GM12864 (cell line): ENCODE measurements at places on chromosomes 7 and 10.

DNA sequence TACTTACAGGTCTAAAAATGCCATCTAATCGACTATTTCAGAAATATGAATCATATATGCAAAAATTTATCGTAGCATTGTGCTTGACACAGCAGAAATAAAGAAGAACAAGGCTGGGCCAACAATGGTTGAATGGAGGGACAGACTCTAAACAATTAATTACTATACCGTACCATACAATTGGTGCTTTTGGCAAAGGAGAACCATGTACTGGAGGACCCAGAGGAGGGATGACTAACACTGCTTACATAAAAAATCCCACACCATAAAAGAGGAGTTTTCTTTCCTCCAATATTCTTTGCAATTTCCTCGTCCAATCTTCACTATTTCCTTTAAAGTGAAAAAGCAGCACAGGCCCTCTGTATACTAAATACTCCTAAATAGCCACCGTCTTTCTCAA, 94.1 kb downstream of the SGMS1 start:
- no peak for DNase-seq

- DNase-seq, result no peak
Observed at GRCh38 chr7:17844022-17844421, 96.3 kb downstream of the SNX13 start.

DNA sequence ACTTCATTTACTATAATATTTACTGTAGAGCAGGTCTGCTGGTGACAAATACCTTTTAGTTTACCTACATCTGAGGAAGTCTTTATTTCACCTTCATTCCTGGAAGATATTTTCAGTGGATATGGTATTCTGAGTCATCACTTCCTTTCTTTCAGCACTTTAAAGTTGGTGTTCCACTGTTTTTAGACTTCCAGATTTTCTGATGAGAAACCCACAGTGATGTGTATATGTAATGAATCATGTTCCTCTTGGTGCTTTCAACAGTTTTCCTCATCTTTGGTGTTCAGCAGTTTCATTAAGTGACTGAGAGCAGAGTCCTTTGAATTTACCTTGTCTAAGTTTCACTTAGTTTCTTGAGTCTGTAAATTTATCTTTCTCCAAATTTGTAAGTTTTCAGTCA, 36.4 kb downstream of the COPG2 start:
- no peak for DNase-seq

GRCh38 chr7:41467596-41467995, 235.3 kb downstream of the INHBA start:
- no peak for DNase-seq

- no peak for DNase-seq
Observed at GRCh38 chr7:104793066-104793465, 220.9 kb upstream of the KMT2E start.

DNA sequence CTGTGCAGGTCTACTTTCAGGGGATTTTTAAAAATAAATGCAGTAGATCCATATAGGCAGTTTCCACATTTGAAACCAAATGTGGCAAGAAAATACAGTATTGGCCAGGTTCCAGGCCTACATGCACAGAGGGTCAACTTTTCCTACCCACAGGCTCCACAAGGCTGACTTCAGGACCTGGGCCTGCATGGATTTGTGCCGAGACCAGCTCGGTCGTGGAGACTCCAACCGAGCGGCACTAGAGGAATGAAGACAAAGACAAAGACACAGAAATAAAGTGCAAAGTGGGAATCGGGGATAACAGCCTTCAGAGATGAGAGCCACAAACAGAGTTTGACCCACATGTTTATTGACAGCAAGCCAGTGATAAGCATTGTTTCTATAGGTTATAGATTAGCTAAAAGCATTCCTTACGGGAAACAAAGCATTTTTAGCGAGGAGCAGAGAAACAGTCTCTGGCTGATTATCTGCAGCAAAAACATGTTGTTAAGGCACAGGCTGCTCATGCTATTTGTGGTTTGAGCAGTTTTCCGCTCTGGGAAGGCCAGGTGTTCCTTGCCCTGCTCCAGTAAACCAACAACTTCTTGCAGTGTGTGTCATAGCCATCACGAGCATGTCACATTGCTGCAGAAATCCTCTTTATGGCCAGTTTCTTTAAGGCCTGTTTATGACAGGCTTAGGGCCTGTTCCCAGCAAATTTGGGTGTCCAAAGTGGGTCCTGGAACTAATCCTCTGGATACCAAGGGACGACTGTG, 52.6 kb downstream of the ZNF37A start:
- DNase-seq, result no peak

- DNase-seq, result no peak
Observed at GRCh38 chr7:87648316-87648715, 20.1 kb downstream of the RUNDC3B start.

- no peak for DNase-seq
Observed at GRCh38 chr7:24764972-24765744, 7.9 kb upstream of the GSDME start.

- no peak for DNase-seq
Observed at GRCh38 chr7:110898516-110898915, 192.4 kb upstream of the LRRN3 start.

- DNase-seq, result no peak
Observed at GRCh38 chr10:2893158-2893845, 174.0 kb upstream of the PFKP start.

DNA sequence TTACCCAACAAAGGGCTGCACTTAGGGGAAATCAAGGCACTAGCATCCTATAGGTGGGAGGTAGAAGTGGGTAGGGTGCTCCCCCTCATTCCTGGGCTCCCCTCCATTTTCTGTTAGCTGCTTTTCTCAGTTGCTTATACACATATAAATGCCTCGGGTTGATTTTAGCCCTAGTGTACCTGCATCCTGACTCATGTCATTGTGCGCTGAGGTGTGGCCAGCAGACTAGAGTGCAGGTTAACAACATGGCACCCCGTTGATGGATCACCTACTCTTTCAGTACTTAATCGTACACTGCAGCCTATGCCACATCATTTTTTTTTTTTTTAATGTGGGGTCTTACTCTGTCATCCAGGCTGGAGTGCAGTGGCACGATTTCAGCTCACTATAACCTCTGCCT, 144.0 kb upstream of the ITGB1 start:
- no peak for DNase-seq

DNA sequence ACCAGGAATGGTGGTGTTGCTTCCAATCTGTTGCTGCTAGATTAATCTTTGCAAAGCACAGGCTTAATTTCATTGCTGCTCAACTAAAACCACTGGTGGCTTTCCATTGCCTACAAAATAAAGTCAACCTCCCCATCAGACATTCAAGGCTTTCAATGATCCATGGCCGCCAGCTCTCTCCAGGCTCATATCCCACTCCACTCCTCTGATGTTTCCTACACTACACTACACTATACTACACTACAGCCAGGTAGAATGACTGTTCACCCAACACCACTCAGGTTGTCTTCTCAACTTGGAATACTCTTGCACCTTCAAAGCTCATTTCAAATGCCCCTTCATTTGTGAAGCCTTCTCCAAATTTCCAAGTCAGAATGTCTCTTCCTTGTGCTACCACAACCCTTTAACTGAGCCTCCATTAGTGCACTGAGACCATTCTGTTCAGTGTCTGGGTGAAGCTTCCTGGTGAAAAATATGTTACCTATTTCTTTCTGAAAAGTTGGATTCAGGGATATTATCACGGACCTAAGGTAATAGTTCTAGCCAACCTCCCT, 35.5 kb upstream of the CC2D2B start:
- no peak for DNase-seq

DNA sequence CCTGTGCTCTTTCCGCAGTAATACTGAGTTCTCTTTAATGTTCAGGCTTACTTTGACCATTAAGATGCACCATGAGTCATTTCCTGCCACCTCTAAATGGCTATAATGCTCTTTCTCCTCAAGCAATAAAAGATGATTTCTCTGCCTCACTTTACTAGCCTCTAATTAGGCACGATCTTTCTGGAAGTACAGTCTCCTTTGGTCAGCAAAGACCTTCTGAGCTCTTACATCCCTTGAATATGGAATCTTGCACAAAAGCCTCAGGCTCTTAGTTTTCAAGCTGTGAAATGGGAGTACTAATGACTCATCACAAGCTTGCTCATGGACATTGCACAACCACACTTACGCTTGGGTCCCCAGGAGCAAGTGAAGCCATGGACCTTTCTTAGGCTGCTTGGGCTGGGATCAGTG, 85.9 kb downstream of the FRMD4A start:
- no peak for DNase-seq

DNA sequence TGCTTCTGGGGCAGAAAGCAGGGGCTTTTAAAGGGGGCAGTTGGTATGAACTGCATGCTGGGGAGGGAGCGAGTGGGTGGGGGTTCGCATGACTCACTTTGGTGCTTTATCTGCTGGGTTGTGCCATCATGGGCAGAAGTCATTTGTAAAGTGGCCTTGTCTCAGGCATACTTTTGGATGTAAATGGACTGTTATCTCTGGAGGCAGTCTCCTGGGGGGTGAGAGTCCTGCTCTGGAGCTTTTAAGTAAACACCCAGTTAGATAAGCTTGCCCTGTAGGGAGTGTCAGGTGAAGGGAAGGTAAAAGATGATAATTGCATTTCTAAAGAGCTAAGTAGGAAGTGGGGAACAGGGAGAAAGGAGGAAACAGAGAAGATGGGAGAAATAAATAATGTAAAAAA, 1.6 kb upstream of the GSTO1 start:
- no peak for DNase-seq

GRCh38 chr7:157996359-157997079, 591.1 kb downstream of the PTPRN2 start:
- no peak for DNase-seq

DNA sequence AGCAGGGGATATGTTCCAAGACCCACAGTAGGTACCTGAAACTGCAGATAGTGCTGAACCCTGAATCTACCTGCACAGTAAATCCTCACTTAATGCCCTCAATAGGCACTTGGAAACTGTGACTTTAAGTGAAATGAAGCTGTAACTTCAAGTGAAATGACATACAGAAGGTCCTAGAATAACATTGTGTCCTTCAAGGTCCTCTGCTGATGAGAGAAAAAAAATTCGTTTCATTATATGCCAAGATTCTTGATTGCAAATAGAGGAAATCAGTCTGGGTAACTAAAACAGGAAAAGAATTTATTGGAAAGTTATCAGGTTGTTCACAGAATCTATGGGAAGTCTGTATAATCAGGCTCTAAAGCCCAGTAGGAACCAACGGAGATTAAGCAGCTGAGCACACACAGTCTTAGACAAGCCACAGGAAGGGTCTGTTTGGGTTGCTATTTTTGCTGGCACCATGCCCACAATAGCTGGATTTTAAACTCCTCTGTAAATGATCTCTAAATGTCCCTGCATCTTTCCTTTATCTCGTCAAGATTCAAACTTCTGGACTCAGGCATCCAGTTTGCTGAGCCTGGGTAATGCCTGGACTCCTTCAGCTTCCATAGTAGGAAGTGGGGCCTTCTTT, 57.5 kb downstream of the EXOC4 start:
- no peak for DNase-seq

DNA sequence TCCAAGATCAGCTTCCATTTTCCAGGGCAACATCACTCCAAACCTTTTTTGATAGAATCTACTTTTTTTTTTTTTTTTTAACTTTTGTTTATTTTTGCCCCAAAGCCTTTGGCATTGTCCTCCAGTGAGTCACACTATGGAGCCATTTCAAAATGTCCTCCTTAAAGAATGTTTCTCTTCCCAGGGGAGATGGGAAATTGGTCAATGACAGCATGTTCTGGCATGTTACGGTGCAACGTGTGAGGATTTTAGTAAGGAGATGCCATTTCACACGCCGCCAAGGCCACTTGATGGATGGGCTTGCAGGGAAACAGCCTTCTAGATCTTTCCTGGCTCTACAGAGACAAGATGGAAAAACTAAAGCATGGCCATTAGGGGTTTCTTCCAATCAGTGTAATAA, 30.7 kb upstream of the TRIL start:
- DNase-seq, result no peak

DNA sequence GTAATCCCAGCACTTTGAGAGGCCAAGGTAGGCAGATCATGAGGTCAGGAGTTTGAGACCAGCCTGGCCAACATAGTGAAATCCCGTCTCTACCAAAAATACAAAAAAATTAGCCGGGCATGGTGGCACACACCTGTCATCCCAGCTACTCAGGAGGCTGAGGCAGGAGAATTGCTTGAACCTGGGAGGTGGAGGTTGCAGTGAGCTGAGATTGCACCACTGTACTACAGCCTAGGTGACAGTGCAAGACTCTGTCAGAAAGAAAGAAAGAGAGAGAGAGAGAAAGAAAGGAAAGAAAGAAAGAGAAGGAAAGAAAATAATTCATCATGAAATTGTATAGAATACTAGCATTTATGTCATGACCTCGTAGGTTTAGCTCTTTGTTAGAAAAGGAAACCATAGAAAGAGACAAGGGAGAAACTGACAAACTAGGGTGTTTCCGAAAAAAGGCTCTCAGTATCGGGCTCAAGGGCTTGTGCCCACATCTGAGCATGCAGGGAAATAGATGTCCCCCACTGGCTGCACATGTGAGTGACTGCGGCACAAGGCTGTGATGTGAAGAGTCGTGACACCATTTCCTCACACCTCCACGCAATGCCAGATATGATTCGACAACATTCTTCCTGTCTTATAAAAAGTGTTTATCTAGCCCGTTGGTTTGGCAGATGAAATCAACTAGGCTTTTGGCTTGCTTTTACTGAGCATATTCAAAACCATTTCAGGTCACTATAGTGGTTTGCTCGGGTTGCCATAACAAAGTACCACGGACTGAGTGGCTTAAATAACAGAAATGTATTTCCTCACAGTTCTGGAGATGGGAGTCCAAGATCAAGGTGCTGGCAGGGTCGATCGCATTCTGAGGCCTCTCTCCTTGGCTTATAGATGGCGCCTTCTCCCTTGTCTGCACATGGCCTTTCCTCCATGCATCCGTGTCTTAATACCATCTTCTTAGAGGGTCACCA, 2.0 kb downstream of the SRGN start:
- peak; percentile 78 for DNase-seq

DNA sequence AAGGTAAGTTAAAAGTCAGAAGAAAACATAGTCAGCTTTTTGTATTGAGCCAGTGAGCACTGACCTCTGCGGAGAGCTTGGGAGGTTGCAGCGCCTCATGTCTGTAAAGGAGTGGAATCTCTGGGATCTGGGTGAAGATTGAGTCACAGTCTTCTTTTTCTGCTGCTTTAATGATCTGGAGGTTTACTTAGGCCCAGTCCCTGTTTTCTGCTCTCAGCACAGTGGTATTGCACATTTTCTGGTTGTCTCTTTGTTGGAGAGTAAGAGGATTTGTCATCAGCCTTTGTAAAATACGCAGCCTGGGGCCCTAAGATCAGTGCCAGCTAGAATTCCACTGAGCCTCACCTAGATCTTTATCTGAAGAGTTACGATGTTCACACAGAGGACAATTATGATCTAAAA, 58.3 kb upstream of the GJD4 start:
- DNase-seq, result no peak

- no peak for DNase-seq
Observed at GRCh38 chr10:1141701-1142100, 85.5 kb downstream of the WDR37 start.

GRCh38 chr10:128274938-128275337, 148.7 kb upstream of the MKI67 start:
- DNase-seq, result no peak

DNA sequence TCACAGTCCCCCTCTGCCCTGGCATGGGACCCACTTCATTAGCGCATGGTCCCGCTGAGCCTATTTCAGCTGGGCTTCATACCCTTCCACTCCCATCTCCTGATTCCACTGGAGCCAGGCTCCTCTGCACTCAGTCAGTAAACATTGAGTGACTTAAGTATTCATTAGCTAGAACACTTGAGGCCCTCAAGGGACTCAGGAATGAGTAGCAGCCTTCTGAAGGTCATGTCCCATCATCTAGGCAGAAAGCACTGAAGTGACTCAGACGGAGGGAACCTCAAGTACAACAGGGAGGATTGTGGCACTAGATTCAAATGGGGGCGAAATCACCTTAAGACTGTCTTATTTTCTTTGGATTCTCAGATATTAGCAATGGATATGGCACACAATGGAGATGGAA, 186.6 kb upstream of the INHBA start:
- DNase-seq, result no peak
